ENCODE measurements at places on chromosomes 4 and X.

GRCh38 chr4:176479767-176480166 lies 160.0 kb downstream of the SPCS3 start:
- DNase-seq = no peak

DNA sequence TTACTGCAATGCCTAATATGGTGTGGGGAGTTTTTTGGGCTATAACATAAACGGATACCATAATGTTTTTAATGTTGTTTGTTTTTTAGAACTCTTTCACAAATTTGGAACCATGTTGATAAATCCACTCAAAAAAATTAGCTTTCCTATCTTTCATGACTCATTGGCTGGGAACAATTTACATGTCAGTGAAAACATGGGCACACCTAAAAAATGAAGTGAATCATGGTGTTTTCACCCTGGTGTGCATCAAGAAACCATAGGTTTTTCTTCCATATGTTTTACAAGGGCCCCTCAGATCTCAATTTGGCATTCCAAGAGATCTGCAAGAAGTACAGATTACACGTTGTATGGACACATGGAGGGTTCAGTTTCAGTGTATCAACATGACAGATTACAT lies 207.1 kb downstream of the NWD2 start:
- DNase-seq = no peak

DNA sequence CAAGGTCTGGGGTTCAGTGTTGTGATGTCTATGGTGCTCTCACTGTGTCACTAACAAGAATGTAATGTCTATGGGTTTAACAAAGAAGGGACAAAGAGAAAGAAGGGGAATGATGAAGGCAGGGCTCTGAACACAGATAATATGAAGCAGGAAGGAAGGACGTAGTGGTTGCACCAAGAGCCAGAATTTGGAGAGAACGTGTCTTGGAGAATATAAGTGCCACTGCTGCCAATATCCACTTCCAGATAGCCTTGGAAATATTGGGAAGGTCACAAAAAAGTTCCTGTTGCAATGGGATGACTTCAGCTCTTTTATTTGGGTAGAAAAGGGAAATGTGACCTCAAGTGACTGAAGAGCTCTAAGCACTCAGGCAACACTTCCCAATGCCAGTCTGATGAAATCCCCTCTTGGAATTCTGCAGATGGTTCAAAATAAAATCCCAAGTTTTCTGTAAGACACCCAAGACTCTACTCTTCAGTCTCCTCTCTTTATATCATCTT lies 131.8 kb downstream of the PRKX start:
- DNase-seq = no peak

- DNase-seq = no peak
Observed at GRCh38 chrX:1274786-1275185, 6.2 kb downstream of the CSF2RA start.

DNA sequence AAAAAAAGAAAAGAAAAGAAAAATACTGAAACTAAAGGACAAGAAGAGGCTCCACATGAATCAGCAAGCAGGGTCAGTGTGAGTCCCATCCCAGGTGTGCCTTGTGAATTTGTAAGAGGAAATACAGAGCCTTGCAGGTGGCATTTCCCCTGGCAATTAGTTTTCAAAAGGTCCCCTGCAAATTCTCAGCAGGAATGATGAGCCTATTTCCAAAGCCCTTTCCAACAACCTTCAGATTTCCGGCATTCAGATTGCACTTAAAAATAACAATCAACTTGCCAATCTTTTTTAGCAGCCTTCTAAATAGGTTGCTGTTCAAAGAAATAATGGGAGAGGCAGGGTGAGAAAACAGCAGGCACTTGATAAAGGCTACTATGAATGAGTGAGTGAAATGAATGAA lies 66.4 kb upstream of the OR13H1 start:
- no peak for DNase-seq

GRCh38 chr4:20676501-20677197 lies 23.6 kb upstream of the PACRGL start:
- DNase-seq = no peak

DNA sequence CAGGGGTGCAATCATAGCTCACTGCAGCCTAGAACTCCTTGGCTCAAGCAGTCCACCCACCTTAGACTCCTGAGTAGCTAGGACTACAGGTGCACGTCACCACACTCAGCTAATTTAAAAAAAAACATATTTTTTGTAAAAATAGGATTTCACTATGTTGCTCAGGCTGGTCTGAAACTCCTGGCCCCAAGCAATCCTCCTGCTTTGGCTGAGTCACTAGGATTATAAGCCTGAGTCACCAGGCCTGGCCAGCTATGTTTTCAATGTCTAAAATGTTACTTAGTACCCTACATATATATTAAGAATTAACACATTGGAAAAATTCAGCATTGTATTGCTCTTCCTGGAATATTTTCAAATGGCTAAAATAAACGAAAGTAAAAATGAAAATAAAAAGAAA lies 37.5 kb downstream of the PNPLA4 start:
- DNase-seq = peak; percentile 1

- peak; percentile 51 for DNase-seq
Observed at GRCh38 chr4:48017108-48017571, 568 bp downstream of the NIPAL1 start.

GRCh38 chr4:116501954-116502353 lies 583.4 kb downstream of the TRAM1L1 start:
- no peak for DNase-seq

GRCh38 chr4:5970381-5971077 lies 47.7 kb downstream of the C4orf50 start:
- DNase-seq = no peak

GRCh38 chr4:55795341-55795740 lies 24.2 kb upstream of the EXOC1L start:
- no peak for DNase-seq

- peak; percentile 42 for DNase-seq
Observed at GRCh38 chrX:96685210-96686099, 813 bp downstream of the DIAPH2 start.

- no peak for DNase-seq
Observed at GRCh38 chrX:72079607-72080006, 52.1 kb downstream of the RTL5 start.

- no peak for DNase-seq
Observed at GRCh38 chr4:155073852-155074251, 134.6 kb upstream of the NPY2R start.

GRCh38 chr4:15515106-15515505 lies 45.4 kb downstream of the CC2D2A start:
- peak; percentile 86 for DNase-seq

- no peak for DNase-seq
Observed at GRCh38 chr4:152327606-152328453, 208.1 kb downstream of the FBXW7 start.

- peak; percentile 10 for DNase-seq
Observed at GRCh38 chr4:154854362-154854761, 73.3 kb downstream of the RBM46 start.

- DNase-seq = no peak
Observed at GRCh38 chr4:123291329-123291728, 105.3 kb upstream of the SPRY1 start.

DNA sequence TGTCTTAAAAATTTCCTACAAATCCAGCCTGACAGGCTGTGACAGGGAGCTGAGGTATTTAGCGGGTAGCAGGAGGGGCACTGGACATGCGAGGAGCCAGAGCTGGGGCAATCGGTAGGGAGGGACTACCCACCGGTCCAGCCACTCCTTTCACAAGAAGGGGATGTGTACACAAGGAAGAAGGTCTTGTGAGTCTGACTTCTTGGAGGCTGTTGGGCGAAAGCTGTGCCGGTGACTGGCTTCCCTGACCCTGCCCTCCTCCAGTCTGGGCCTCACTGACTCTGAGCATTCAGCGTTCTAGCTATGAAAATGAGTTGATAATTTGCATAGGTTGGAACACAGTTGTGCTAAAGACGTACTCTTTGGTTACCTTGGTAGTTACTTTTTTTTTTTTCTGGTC lies 12.7 kb upstream of the CXCL8 start:
- no peak for DNase-seq

DNA sequence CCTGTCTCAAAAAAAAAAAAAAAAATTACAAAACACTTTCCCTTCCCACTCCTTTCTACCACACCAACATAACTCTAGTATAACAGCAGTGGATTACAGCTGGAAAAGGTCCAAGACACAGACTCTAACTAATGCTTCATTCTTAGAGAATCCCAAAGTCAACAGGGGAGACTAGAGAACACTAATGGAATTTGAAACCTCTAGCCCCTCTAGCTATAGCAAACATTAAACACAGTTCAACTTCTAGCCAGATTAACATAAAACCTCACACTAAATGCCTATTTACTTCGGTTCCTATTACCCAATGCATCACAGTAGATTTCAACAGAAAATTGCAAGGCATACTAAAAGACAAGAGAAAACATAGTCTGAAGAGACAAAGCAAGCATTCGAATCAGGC lies 10.5 kb upstream of the DHX15 start:
- DNase-seq = peak; percentile 83

- DNase-seq = peak; percentile 28
Observed at GRCh38 chr4:156193800-156194199, 240.1 kb upstream of the CTSO start.

- DNase-seq = peak; percentile 7
Observed at GRCh38 chr4:122017296-122017695, 65.4 kb upstream of the TRPC3 start.

DNA sequence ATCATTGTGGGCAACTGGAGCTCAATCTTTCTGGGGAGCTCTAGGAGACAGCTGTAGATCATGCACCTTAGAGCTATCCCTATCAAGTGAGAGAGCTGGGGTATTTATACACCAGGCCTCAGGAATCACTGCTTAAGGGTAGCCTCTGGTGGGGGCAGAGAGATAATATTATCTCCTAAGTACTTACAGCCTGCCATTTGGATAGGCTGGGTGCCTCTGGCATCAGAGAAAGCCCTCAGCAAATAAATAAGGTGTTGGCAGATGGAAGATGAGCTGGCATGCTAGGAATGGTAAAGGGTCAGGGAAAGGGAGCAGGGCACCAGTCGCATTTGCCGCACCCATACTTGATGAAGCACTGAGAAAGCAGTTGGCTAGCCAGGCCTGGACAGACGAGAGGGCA lies 75.9 kb downstream of the HCCS start:
- DNase-seq = no peak

- peak; percentile 90 for DNase-seq
Observed at GRCh38 chrX:136768469-136769084, 12.2 kb downstream of the ARHGEF6 start.

DNA sequence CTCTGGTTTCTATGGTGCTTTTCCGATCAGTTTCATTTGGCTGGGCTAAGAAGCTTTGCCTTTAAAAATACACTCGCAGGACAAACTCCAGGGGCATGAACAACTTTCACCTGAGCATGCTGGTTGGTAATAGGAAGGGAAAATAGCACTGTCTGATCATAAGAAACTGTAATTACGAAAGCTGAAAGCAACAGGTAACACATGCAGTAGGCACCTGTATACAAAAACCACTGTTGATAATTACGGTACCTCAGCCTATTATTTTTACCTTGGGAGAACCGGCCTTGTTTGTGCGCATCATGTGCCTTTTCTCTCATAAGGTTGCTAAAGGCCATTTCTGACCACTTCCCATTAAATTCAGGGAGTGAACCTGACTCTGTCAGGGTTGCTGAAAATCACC lies 45.7 kb downstream of the RTL9 start:
- no peak for DNase-seq

DNA sequence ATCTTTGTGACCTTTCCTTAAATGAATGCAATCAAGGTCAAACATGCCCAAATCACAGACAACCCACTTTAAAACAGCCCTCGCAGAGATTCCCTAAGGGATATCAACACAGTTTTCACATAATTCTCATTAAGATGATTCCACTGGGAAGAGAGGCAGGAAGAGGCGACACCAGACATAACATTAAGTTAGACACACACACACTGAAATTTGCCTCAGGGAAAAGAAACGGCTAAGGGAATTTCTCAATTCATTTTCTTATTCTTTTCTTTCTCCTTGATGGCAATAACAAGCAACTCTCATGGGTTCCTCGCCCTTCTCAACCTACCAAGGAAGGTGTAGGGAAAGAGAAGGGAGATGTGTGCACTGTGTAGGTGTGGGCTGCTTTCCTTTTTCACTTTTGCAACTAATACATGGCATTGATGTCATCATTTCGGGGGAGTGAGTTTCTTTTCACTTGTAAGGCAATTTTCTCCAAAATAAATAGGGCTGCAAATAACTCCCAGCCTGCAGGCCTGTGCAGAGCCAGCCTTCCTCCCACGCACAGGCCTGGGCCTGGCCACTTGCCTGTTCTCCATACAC lies 41.4 kb downstream of the SOD3 start:
- DNase-seq = no peak

DNA sequence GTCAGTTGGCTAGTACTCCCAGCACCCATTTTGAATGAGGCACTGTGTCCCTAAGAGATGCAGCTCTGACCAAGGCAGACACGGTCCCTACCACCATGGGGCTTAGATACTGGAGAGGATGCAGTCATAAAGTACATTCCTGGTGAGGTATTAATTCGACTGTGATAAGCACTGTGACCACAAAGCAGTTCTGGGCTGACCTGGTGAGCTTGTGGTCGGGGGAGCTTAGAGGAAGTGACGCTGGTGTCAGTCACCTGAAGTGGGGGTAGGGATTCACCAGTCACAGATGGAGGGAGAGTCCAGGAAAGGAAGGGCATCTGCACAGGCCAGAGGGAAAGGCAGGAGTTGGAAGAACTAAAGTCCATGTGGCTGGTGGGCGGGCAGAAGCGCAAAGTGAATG lies 15.8 kb upstream of the CLTRN start:
- DNase-seq = peak; percentile 79

DNA sequence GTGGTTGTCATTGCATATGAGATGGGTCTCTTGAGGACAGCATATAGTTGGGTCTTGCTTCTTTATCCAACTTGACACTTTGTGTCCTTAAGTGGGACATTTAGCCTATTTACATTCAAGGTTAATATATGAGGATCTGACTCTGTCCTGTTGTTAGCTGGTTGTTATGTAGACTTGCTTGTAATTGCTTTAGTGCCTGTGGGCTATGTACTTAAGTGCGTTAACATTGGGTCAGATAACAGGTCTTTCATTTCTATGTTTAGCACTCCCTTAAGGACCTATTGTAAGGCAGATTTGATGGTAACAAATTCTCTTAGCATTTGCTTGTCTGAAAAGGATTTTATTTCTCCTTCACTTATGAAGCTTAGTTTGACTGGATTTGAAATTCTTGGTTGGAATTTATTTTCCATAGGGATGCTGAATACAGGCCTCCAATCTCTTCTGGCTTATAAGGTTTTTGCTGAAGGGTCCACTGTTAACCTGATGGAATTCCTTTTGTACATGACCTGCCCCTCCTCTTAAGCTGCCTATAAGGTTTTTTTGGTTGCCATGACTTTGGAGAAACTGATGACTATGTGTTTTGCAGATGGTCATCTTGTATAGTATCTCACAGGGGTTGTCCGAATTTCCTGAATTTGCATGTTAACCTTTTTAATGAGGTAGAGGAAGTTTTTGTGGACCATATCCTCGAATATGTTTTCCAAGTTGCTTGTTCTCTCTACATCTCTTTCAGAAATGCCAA lies 162.0 kb downstream of the NKX6-1 start:
- DNase-seq = no peak

- no peak for DNase-seq
Observed at GRCh38 chr4:123305736-123306135, 90.9 kb upstream of the SPRY1 start.

DNA sequence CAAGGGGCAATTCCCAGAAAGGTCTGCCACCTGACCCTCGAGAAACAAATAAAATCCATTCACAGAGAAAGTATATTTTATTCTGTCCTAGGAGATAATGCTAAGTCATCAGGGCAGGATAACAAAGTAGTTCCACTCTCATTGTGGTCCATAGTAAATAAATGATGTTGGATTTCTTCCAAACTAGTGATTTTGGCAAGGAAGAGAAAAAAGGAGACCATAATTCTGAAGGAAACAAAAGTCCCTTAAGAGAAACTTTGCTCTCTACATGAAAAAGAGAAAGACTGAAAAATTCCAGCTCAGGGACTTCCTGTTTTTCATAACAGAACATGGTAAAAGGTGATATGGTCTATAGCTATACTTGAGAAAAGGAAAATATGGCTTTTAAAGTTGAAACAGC lies 71.5 kb upstream of the DDX60 start:
- no peak for DNase-seq
